ENCODE measurements at places on chromosomes 6 and 20. TPM values are rescaled to one million over a fixed set of nuclear protein-coding genes. Genes with fewer than 3 reads are reported as not detected.
A peak's percentile ranks its signal among the peaks of the same experiment; 100 is the strongest.

DNA sequence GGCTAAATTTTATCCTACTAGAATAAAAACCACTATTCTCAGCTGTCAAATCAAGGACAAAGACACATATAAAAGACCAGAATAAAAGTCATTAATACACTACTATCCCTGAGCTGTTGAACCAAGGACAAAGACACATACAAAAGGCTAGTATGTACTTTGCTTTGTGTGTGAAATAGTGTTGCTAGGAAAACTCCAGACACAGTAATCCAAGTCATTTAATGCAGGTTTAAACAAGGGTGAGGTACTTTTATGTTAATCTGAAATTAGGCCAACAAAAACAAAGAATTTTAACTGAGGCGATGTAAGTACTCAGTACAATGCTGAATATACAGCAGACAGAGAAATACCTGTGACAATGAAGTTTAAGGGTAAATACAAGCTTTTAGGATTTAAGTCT is 18.9 kb downstream of the GCLC start:
- H3K4me3 ChIP-seq: no peak overlapping the region
- H3K27ac ChIP-seq: peak overlapping the region; percentile 5
- DNase-seq: no peak
- no peaks in the 10 kb centered on the region for H3K27me3 ChIP-seq
- peaks cover 4% of the 10 kb centered on the region for H3K36me3 ChIP-seq
- peaks cover 76% of the 10 kb centered on the region for H3K4me1 ChIP-seq

CTCFL gene
- not detected for total RNA-seq

DNA sequence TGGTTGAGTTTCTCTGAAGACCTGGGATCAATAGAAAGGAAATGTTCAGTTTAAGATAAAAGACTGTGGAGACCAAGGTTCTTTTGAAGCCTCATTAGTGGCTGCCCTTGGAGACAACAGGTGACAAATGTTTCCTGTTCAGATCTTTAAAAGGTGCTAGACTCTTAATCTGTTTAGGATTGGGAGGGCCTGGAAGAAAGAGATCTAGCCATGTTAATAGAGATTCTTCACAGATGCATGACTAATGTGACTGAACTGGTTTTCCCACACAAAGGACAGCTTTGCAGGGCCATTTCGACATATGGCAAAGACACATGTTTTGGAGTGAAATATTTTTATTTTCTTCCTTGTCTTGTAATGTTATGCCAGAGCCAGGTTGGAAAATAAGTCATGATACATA is 82.2 kb downstream of the WDR27 start:
- H3K4me1 ChIP-seq: no peaks in the 10 kb centered on the region
- no peak overlapping the region for H3K27ac ChIP-seq
- peaks cover 10% of the 10 kb centered on the region for H3K36me3 ChIP-seq
- peak; percentile 20 for DNase-seq
- H3K27me3 ChIP-seq: no peaks in the 10 kb centered on the region

HTR1E gene
- total RNA-seq: not detected

GMPR gene
- 29.3 TPM for total RNA-seq
